Hair follicle dermal papilla cell (primary cell): ENCODE measurements at places on chromosomes 3 and 15. TPM values are rescaled to one million over a fixed set of nuclear protein-coding genes. Genes with fewer than 3 reads are reported as not detected.

The CPEB1 gene
- 13.1 and 14.9 TPM in 2 replicates for total RNA-seq

The LIPC gene
- 1.6 and 4.4 TPM in 2 replicates for total RNA-seq

The C2CD4B gene
- not detected in 2 replicates for total RNA-seq

The PPM1L gene
- total RNA-seq = 6.0 and 6.7 TPM in 2 replicates

The ZFYVE19 gene
- 14.1 and 16.2 TPM in 2 replicates for total RNA-seq

The SLC28A2 gene
- not detected in 2 replicates for total RNA-seq
